ENCODE measurements at places on chromosomes 13 and 19. TPM values are rescaled to one million over a fixed set of nuclear protein-coding genes. Genes with fewer than 3 reads are reported as not detected.

The PSG1 gene
- not detected for total RNA-seq

The FGF21 gene
- not detected for total RNA-seq

The ZNF8 gene
- total RNA-seq: 6.6 TPM

The ZNF234 gene
- total RNA-seq: 4.2 TPM

The PCDH9 gene
- total RNA-seq: 6.1 TPM

The CKM gene
- 1.8 TPM for total RNA-seq

The MAP4K1 gene
- 0.16 TPM for total RNA-seq

The ZNF69 gene
- total RNA-seq: 2.3 TPM

The CYP4F11 gene
- not detected for total RNA-seq

The ZNF793 gene
- 1.6 TPM for total RNA-seq

The SELENOV gene
- not detected for total RNA-seq

The ADGRE1 gene
- total RNA-seq: not detected

The PODNL1 gene
- 0.36 TPM for total RNA-seq

The SULT2A1 gene
- total RNA-seq: not detected

The RFPL4AL1 gene
- not detected for total RNA-seq

The ZNF329 gene
- total RNA-seq: 12.1 TPM

The SLC6A16 gene
- not detected for total RNA-seq

The POU2F2 gene
- total RNA-seq: not detected

The SLITRK6 gene
- 1.4 TPM for total RNA-seq

The RASL11A gene
- total RNA-seq: 5.8 TPM

The RNF225 gene
- not detected for total RNA-seq

The NEK3 gene
- total RNA-seq: 6.7 TPM

The TEKTIP1 gene
- not detected for total RNA-seq

The ZNF829 gene
- 2.0 TPM for total RNA-seq

The SCN1B gene
- total RNA-seq: 31.6 TPM

The HSPB6 gene
- 11.5 TPM for total RNA-seq

The PRTN3 gene
- total RNA-seq: 0.16 TPM

The RDH8 gene
- not detected for total RNA-seq

The APOC1 gene
- total RNA-seq: 38.3 TPM

The CAPN12 gene
- total RNA-seq: 2.8 TPM
